CD8-positive, alpha-beta memory T cell (primary cell): ENCODE measurements at places on chromosomes 5 and 9. TPM values are rescaled to one million over a fixed set of nuclear protein-coding genes. Genes with fewer than 3 reads are reported as not detected.

Gene ADGRV1
- polyA plus RNA-seq: not detected

Gene NUP155
- 29.9 TPM for polyA plus RNA-seq

Gene CCL21
- not detected for polyA plus RNA-seq

- H3K4me3 ChIP-seq: no peak overlapping the region
- no peaks in the 10 kb centered on the region for H3K36me3 ChIP-seq
- H3K4me1 ChIP-seq: no peaks in the 10 kb centered on the region
Observed at GRCh38 chr9:87836951-87837705, 45.5 kb upstream of the SPATA31E1 start.

GRCh38 chr9:69074801-69075200 is 39.2 kb downstream of the FXN start:
- DNase-seq: no peak
- H3K4me1 ChIP-seq: no peaks in the 10 kb centered on the region
- H3K4me3 ChIP-seq: no peak overlapping the region
- H3K27me3 ChIP-seq: no peaks in the 10 kb centered on the region
- H3K27ac ChIP-seq: no peak overlapping the region
- peaks cover 6% of the 10 kb centered on the region for H3K36me3 ChIP-seq

GRCh38 chr9:111621895-111622480 is 9.1 kb upstream of the DNAJC25 start:
- H3K27me3 ChIP-seq: no peaks in the 10 kb centered on the region
- H3K27ac ChIP-seq: no peak overlapping the region
- H3K36me3 ChIP-seq: no peaks in the 10 kb centered on the region
- H3K4me3 ChIP-seq: no peak overlapping the region
- DNase-seq: no peak
- H3K4me1 ChIP-seq: no peaks in the 10 kb centered on the region

GRCh38 chr5:135608361-135608760 is 29.6 kb upstream of the CXCL14 start:
- H3K36me3 ChIP-seq: no peaks in the 10 kb centered on the region
- H3K27ac ChIP-seq: no peak overlapping the region
- DNase-seq: no peak
- no peaks in the 10 kb centered on the region for H3K27me3 ChIP-seq
- H3K4me1 ChIP-seq: no peaks in the 10 kb centered on the region

- H3K27me3 ChIP-seq: peaks cover 56% of the 10 kb centered on the region
- H3K36me3 ChIP-seq: no peaks in the 10 kb centered on the region
- no peak for DNase-seq
- no peak overlapping the region for H3K4me3 ChIP-seq
Observed at GRCh38 chr5:93569300-93570160, 11.5 kb downstream of the NR2F1-AS1 start.
